Natural killer cell (primary cell): ENCODE measurements at places on chromosomes 6 and 20. TPM values are rescaled to one million over a fixed set of nuclear protein-coding genes. Genes with fewer than 3 reads are reported as not detected.
A peak's percentile ranks its signal among the peaks of the same experiment; 100 is the strongest.

- H3K27me3 ChIP-seq: no peaks in the 10 kb centered on the region
- H3K36me3 ChIP-seq: no peaks in the 10 kb centered on the region
- no peak overlapping the region for H3K4me3 ChIP-seq
- H3K4me1 ChIP-seq: no peaks in the 10 kb centered on the region
- DNase-seq: no peak
These were observed 113.4 kb upstream of the BEND3 start for GRCh38 chr6:107228754-107229153.

DNA sequence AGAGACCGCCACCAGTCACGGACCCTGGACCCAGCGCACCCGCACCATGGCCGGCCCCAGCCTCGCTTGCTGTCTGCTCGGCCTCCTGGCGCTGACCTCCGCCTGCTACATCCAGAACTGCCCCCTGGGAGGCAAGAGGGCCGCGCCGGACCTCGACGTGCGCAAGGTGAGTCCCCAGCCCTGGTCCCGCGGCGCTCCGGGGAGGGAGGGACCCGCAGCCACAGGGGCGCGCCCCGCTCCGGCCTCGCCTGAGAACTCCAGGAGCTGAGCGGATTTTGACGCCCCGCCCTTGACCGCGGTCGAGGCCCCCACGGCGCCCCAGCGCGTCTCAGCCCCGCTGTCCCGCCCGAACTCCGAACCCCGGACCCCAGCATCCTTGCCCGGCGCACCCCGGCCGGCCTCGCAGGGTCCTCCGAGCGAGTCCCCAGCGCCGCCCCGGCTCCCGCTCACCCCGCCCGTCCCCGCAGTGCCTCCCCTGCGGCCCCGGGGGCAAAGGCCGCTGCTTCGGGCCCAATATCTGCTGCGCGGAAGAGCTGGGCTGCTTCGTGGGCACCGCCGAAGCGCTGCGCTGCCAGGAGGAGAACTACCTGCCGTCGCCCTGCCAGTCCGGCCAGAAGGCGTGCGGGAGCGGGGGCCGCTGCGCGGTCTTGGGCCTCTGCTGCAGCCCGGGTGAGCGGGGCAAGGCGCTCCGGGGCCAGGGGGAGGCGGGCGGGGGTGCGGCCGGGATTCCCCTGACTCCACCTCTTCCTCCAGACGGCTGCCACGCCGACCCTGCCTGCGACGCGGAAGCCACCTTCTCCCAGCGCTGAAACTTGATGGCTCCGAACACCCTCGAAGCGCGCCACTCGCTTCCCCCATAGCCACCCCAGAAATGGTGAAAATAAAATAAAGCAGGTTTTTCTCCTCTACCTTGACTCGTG, at the start of gene OXT:
TSS of gene OXT (plus strand) at position 11 of the 920 bp plus-strand sequence. CDS start at position 47, 36 bp downstream.
- H3K27me3 ChIP-seq: peaks cover 8% of the 10 kb centered on the region
- peak within 1 kb of the TSS; percentile 31 for H3K4me3 ChIP-seq
- H3K4me1 ChIP-seq: peaks cover 16% of the 10 kb centered on the region

The MUC22 gene
- total RNA-seq: not detected

The CCN2 gene
- not detected for total RNA-seq

The OR2H2 gene
- not detected for total RNA-seq
